ENCODE measurements at places on chromosomes 4 and X.

GRCh38 chr4:99841129-99841528 lies 24.5 kb downstream of the DAPP1 start:
- no peak for DNase-seq

GRCh38 chr4:162681212-162681611 lies 485.5 kb downstream of the NAF1 start:
- DNase-seq = no peak

DNA sequence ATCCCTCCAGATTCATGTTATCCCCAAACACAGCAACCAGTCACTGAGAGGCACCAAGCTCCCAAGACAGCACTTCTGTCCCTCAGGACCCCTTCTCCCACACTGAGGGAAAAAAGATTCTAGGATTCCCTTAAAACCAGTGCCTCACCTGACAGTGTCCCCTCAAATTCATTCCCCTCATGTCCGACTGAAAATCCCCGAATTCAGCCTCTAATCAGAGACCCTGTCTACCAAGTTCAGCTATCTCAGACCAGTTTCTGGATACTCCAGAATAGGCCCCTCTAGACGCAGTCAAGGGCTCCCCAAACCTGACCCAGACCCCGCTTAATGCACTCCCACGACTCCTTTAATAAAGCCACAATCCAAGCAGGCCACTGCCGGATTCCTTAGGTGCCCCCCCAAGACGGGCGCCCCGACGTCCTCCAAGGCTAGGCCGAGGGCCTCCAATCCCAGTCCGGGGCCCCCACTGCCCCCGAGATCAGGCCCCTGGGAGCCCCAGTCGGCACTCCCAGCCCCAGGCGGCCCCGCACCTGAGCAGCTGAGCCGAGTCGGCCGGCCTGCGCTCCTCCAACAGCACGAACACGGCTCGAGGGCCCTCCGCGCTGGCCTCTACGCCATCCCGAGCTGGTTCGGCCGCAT lies 457 bp downstream of the TFE3 start:
- DNase-seq = no peak

- no peak for DNase-seq
Observed at GRCh38 chrX:130094696-130095095, 15.6 kb downstream of the ELF4 start.

GRCh38 chr4:38743866-38744265 lies 38.9 kb downstream of the TLR10 start:
- no peak for DNase-seq

GRCh38 chrX:111123606-111124179 lies 27.7 kb downstream of the PAK3 start:
- no peak for DNase-seq

GRCh38 chr4:20326977-20327376 lies 75.3 kb downstream of the SLIT2 start:
- no peak for DNase-seq

DNA sequence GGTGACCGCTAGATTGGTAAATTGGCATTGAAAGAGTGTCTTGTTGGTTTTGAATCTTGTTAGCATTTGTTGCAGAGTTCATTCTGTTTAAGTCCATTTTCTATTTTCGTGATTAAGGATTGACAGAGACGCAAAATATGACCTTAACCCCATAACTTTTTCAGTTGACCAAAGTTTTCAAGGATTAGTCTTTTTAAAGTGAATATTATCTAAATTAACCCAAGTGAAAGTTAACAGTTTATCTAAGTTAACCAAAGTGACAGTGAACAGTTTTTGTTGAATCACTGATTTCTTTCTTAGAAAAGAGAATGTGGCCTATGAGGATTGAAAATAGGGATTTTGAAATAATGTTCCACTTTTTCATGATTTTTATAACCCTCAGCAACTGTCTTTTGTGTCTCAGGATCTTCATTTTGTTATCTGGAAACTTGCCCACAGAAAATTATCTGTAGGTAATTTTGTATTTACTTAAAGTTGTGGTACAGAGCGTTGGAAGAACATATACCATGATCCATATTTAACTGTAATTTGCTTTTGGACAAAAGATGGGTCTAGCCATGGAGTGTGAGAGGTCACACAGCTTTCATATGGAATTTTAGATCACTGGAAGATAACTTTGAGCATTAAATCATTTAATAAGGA lies 3.3 kb downstream of the CPEB2 start:
- no peak for DNase-seq

DNA sequence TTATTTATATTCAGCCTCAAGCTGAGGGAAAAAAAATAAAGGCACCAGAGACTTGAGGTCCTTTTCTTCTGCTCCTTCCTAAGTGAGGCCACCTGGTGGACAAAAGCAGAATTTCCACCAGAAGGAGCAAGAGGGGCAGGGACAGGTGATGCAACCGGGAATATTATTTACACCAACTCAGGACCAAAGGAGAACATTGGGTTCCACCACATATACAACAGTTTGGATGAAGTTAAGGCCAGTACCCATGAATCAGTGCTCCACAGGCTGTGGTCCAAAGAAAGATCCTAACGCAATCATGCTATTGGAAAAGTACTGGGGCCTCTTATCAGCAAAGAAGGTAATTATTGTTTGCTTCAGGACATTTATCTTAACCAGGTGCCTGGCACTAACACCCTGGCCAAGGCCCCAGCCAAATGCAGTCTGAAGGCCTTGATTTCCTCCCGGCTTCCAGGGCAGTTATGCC lies 57.4 kb downstream of the TSC22D3 start:
- DNase-seq = no peak

- no peak for DNase-seq
Observed at GRCh38 chr4:6781113-6781512, 1.4 kb upstream of the KIAA0232 start.

DNA sequence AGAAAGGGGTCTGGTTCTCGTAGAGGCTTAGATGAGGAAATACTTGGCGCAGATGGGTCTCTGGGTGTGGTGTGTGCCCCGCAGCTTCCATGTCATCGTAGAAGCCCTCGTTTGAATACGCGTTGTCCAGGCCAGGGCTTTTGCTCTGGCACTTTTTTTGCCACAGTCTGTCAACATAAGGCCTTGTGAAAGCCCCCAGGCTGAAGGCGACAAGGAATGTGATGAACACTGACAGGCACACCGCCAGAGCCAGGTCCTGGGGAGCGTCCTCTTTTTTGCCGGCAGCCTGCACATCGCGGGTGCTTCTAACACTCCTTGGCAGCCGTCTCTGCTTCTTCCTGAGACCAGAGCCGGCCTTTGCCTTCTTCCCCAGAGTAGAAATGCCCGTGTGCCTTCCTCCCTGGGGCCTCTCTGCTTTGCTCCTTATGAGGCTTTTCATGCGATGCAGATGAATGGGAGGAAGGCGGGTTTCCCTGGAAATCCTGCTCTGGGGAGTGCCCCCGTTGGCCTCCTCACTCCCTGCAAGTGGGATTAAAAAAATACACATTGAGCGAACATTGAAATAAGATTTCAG lies 24.4 kb downstream of the LRRC66 start:
- DNase-seq = no peak

- DNase-seq = no peak
Observed at GRCh38 chrX:123983240-123983639, 21.7 kb downstream of the STAG2 start.

DNA sequence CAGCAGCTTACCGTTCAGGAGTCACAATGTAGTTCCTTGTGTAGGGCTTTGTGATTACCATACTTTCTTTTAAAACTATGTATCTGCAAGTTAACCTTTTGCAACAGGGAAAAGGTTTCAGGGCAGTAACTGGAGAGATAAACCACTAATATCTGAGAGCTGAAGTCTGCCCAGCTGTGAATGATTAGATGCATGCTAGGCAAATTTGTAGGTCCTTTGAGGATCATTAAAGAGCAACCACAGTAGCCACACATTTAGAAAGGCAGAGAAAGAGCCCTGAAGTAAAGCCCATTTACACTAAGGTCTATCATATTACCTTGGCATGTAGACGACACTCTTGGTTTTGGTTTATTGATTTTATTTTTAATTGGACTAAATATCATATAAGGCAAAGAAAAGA lies 60.0 kb downstream of the ATP8A1 start:
- no peak for DNase-seq

DNA sequence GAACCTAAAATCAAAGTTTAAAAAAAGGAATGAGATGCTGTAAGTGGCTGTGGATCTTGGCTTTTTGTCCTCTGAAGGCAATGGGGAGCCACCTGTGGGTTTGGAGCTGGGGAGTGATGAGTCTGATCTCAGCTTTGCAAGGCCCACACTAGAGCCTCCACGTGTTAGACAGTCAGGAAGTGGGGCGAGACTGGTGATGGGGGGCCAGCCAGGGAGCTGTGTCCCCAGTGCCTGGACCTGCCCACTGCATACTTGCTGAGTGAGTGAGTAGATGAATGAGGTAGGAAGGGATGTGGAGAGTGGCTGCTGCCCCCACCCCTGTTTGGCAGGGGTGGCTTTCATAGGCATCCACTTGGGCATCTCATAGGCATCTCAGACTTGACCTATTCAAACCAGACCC lies 84.0 kb downstream of the NHSL2 start:
- no peak for DNase-seq

GRCh38 chrX:136251041-136251991 lies at the start of gene MAP7D3:
Gene MAP7D3, minus strand, starts transcription at chrX:136251400. Its CDS starts 42 bp downstream, at chrX:136251358.
- peak; percentile 27 for DNase-seq

DNA sequence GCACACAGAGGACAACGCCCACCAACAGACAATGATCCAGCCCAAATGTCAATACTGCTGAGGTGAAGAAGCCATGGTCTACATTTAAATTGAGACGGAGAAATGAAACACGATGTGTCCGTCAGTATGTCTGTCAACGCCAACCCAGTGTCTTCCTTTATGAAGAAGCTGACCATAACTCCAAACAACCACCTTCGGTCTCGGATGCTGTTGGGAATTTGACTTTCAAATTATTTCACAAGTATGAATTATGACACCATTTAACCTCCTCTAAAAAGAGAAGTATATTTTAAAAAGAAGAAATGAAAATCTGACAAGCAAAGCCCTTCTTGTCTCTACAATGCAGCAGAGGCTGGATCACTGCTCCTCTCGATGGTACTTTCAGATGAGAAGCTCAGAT lies 123.7 kb upstream of the MAP3K15 start:
- no peak for DNase-seq

GRCh38 chr4:171433674-171434073 lies 379.5 kb upstream of the GALNTL6 start:
- no peak for DNase-seq

GRCh38 chr4:55866290-55866907 lies 13.0 kb downstream of the EXOC1 start:
- DNase-seq = no peak

DNA sequence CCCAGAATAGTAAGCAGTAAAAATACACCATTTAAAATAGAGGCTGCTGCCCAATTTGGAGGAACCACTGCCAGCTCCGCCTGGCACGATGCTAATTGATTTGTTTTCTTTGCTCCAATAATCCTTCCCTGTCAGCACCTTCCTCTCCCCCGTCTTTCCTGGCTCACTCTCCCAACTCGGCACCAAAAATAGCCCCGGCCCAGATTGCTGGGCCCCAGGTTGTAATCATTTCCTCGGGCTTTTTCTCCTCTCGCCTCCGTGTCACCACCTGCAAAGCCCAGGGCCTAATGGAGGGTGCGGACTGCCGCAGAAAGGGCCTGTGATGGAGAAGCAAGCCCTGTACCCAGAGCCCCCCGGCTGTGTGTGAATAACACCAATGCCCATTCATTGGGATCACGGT lies 197.6 kb upstream of the PSAPL1 start:
- DNase-seq = no peak

DNA sequence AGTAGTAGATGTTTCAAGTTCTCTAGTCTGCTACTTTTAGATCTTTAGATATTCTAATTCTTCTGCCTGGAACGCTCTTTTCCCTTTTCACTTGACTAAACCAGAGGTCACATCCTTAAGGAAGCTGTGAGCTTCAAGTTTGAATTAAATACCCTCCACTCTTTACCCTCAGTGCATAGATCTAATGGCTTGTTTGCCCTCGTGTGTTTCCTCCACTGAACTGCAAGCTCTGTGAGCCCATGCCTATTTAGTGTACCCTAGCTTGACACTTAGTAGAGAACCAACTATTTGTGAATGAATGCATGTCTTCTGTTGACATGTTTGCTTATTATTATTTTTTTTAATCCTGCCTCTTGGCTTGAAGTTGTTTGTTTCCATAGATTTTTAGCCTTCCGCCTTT lies 138.3 kb downstream of the PDE5A start:
- DNase-seq = no peak

GRCh38 chr4:122170775-122171174 lies 18.6 kb downstream of the BLTP1 start:
- no peak for DNase-seq

- no peak for DNase-seq
Observed at GRCh38 chrX:29724316-29724715, 491.0 kb upstream of the MAGEB2 start.

GRCh38 chr4:147830987-147831386 lies 99.1 kb downstream of the ARHGAP10 start:
- DNase-seq = no peak

GRCh38 chrX:7390441-7390840 lies 242.5 kb upstream of the PUDP start:
- no peak for DNase-seq

DNA sequence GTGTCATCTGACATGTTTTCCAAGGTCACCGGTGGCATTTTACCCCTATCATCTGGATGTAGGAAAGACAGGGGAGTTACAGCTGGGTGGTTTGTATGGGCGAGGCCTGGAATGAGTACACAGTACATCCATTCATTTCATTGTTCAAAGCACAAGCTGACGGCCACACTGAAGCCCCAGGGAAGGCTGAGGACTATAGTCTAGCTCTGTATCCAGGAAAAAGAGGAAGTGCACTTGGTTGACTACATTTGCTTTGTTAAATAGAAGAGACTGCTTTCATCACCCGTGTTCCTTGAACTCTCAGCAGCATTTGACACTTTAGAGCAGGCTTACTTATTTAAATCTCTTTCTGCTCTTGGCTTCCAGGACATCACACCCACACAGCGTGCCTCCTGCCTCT lies 1041.0 kb upstream of the TENM3 start:
- no peak for DNase-seq

DNA sequence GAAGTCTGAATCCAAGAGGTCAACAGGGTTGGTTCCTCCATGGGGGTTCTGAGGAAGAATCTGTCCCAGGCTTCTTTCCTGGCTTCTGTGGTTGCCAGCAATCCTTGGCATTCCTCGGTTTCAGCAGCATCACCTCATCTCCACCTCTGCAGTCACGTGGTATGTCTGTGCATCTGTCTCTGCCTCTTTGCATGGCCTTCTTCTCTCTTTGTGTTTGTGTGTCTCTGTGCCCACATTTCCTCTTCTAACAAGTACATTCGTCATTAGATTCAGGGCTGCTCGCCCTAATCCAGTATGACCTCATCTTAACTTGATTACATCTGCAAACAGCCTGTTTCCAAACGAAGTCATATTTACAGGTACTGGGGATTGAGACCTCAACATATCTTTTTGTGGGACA lies 114.0 kb downstream of the BCOR start:
- DNase-seq = no peak

GRCh38 chrX:133926809-133927208 lies 58.6 kb downstream of the GPC3 start:
- DNase-seq = no peak

DNA sequence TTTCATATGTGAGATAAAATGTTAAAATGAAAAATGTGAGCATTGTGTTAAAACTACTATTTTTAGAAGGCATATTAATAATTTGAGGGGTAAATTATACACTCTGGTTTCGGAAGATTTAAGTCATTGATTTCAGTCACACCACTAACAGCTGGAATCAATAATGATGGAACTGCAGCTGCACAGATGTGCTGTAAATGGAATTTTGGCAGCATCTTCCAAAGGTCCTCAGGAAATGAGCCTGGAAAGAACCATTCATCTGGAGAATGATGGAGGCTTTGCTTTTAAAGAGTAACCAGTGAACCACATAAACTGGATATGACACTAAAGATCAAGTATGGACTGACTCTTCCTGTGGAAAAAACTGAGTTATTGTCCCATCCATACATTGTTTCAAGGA lies 759.0 kb upstream of the EPHA5 start:
- DNase-seq = no peak

Data from NCI-H510A (cell line).